ENCODE measurements at places on chromosomes 5 and 9. TPM values are rescaled to one million over a fixed set of nuclear protein-coding genes. Genes with fewer than 3 reads are reported as not detected.

Gene NSUN2
- total RNA-seq = 89.6 TPM

Gene CDC20B
- not detected for total RNA-seq

Gene CNTFR
- not detected for total RNA-seq

- H3K4me1 ChIP-seq = peaks cover 32% of the 10 kb centered on the region
- H3K27me3 ChIP-seq = no peaks in the 10 kb centered on the region
- H3K4me3 ChIP-seq = peak overlapping the region; percentile 62
- H3K36me3 ChIP-seq = peaks cover 6% of the 10 kb centered on the region
- no peak for DNase-seq
These were observed 55.8 kb upstream of the ABL1 start for GRCh38 chr9:130779153-130779855.

DNA sequence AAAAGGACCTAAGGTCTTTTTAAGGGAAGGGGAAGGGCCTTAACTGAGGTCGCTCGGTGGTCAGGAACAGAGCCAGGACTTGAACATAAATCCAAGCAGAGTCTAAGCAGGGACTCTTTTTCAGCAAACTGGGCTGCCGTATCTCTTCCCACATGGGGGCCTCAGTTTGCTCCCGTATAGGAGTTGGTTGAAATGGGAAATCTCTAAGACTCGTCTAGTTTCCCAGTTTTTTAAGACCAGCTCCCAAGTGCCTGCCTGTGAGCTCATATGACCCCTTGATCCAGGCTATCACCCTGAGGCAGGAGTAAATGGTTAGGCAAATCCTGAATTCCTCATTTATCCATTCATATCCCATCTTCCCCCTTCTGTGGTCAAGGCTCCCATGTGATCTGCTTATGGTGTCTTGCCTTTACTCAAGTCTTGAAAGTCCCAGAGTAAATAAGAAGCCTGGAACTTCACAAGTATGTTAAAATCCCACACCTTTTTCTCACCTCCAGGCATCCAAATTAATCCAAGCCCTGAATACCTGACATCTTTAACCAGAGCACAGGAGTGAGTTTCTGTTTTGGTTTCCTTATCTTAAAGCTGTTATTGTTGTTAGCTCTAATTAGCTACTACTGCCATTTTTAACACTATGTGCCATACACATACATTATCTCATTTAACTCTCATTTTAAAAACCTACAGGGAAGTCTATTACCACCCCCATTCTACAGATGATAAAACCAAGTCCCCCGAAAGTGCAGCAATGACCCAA, 3.0 kb downstream of the ARSI start:
- H3K36me3 ChIP-seq = no peaks in the 10 kb centered on the region
- peaks cover 48% of the 10 kb centered on the region for H3K4me1 ChIP-seq
- no peak overlapping the region for H3K4me3 ChIP-seq
- H3K27ac ChIP-seq = peak overlapping the region; percentile 36
- no peak for DNase-seq

GRCh38 chr9:68446836-68447235, 90.4 kb downstream of the PGM5 start:
- no peaks in the 10 kb centered on the region for H3K4me1 ChIP-seq
- H3K27ac ChIP-seq = no peak overlapping the region
- no peak overlapping the region for H3K4me3 ChIP-seq
- no peak for DNase-seq

GRCh38 chr5:171986772-171987171, 19.7 kb downstream of the FBXW11 start:
- H3K4me1 ChIP-seq = peaks cover 18% of the 10 kb centered on the region
- H3K36me3 ChIP-seq = peaks cover 8% of the 10 kb centered on the region
- no peak for DNase-seq
- H3K27ac ChIP-seq = no peak overlapping the region
- H3K4me3 ChIP-seq = no peak overlapping the region

- peaks cover 37% of the 10 kb centered on the region for H3K4me1 ChIP-seq
- no peak for DNase-seq
- no peak overlapping the region for H3K4me3 ChIP-seq
- no peaks in the 10 kb centered on the region for H3K27me3 ChIP-seq
- no peaks in the 10 kb centered on the region for H3K36me3 ChIP-seq
These were observed 237.4 kb downstream of the NR3C1 start for GRCh38 chr5:143166090-143166489.

GRCh38 chr9:131096269-131097125, at the start of gene AIF1L:
Gene AIF1L, plus strand, starts transcription at chr9:131096531. Its CDS starts 99 bp downstream, at chr9:131096630.
- H3K4me3 ChIP-seq = peak within 1 kb of the TSS; percentile 70
- H3K4me1 ChIP-seq = peaks cover 10% of the 10 kb centered on the region
- no peak within 1 kb of the TSS for H3K27ac ChIP-seq
- peaks cover 7% of the 10 kb centered on the region for H3K36me3 ChIP-seq
- peak; percentile 47 for DNase-seq

All from MCF 10A (cell line).